Umbilical cord (tissue), 2 donors: ENCODE measurements at places on chromosomes 7 and 10.

- DNase-seq = no peak
These were observed 182.0 kb upstream of the PPP1R3A start for GRCh38 chr7:114100810-114101209.

GRCh38 chr7:35613150-35613549 is 81.8 kb downstream of the HERPUD2 start:
- no peak for DNase-seq

DNA sequence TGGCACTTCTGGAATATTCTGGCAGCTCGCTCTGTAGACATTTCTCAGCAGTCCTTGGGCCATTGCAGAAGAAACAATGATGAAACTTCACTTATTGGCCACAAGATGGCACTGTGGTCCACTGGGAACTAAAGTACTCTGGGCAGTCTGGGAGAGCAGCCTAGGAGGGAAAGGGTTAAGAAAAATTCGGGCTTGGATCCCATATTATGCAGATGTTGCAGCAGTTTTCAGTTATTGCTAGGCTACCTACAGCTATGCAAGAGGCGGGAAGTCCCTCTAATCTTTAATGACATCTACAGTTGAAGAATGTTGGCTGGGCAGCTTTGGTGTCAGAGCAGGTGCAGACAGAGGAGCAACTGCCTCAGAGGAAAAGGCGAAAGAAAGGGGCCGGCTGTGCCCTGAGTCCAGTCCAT is 201.7 kb upstream of the PRSS58 start:
- peak; percentile 54 for DNase-seq

GRCh38 chr7:2128601-2129322 is 104.0 kb downstream of the MAD1L1 start:
- no peak for DNase-seq

GRCh38 chr7:16419859-16420258 is 1.5 kb downstream of the CRPPA start:
- DNase-seq = no peak

DNA sequence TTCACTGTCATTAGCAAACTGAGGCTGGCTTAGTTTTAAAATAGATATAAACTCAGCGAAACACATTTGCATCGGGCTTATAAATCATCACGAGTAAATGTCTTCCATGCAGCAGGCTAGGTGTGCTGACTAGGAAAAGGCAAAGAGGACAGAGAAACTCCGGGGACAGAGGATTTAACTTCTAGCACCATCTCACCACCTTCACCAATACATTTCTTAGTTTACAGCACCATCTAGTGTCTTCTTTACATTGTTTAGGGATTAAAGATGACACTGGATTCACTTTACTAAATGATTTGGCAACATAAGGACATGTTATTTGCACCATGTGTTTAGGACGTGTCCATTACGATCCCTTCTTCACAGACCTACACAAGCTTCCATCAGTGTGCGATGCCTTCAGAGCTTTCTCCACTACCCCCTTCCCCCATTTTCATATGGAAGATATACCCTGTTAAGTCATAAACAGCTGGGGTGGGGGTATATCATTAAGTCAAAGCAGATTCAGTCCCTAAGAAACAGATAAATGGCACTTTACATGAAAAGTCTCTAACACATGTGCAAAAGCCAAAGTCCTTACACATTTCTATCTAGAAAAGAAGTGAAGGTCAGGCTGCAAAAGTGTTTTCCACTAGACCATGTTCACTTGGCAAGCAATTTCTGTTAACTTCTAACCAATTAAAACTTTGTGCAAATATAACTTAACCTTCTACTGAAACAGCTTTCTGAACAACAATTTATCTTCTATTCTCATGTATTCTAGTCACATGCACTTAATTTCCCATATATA is 103.3 kb downstream of the GRB10 start:
- DNase-seq = peak; percentile 55

DNA sequence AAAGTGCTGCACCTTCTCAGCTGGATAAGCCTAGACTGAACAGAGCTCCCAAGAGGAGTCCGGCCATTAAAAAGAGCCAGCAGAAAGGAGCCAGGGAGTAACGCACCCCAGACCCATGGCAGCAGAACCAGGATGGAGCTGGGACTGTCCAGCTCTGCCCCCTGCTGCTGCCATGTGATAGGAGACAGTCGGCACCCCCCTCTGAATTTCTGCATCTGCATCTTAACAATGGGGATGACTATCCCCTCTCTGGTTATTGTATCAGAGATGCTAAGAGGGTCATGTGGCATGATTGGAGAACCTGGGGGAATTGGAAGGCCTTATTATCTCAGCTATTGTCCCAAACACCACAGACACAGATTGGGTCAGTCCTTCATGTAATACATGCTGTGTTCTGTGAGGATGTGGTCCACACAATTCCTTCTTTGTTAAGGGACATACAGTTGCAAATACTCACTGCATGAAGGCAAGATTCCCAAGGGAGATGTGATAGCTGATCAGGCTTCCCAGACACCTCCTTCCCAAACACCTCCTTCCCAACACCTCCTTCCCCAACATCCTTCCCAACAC is 29.3 kb downstream of the PLEKHS1 start:
- DNase-seq = no peak

GRCh38 chr7:94332571-94332970 is 62.1 kb upstream of the COL1A2 start:
- DNase-seq = no peak

GRCh38 chr10:17140386-17140761 is 10.8 kb upstream of the CUBN start:
- no peak for DNase-seq

DNA sequence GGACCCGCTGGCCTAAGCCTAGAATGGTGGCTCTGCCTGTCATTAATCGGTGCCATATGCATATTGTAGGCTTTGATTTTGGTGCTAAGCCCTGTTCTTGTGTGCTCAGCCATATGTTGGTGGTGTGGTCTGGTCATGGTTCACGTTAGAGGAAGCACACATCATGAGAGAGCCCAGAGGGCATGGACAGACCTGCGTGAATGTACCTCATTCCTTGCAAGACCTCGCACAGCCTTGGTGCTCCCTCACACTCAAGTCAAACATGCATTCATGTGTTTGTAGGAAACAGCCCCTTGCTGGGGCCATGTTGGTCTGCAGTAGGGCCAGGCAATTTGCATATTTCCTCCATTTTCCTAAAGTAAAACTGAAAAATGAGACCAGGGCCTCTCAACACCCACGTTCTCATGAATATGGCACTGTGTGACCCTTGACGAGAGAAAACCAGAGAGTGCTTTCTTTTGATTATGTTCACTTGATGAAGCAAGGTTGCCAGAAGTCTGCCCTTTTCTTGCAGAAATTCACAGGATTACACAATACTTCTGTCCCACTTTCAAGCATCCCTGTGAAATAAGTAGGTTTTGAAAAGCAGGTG is 268.7 kb downstream of the CELF2 start:
- DNase-seq = no peak

DNA sequence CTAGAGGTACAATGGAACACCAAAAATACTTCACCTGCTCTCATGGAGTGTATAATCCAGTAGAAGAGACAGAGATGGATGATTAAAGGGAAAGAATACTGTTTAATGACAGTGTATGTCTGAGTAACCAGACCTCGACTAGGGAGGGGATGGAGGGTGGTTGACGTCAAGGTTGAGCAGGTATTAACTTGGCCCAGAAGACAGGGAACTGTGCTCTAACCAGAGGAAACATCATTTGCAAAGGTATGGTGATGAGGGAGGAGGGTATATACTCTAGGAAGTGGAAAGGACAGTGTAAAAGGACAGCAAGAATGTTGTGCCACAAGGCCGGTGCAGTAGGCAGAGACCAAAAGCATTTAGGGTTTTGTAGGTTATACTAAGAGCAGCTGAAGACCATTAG is 2.9 kb downstream of the MIOS start:
- DNase-seq = no peak
